ENCODE measurements at places on chromosomes 3 and 15.

- DNase-seq: no peak
Measured at GRCh38 chr3:184474897-184475296, 86.7 kb upstream of the EPHB3 start.

DNA sequence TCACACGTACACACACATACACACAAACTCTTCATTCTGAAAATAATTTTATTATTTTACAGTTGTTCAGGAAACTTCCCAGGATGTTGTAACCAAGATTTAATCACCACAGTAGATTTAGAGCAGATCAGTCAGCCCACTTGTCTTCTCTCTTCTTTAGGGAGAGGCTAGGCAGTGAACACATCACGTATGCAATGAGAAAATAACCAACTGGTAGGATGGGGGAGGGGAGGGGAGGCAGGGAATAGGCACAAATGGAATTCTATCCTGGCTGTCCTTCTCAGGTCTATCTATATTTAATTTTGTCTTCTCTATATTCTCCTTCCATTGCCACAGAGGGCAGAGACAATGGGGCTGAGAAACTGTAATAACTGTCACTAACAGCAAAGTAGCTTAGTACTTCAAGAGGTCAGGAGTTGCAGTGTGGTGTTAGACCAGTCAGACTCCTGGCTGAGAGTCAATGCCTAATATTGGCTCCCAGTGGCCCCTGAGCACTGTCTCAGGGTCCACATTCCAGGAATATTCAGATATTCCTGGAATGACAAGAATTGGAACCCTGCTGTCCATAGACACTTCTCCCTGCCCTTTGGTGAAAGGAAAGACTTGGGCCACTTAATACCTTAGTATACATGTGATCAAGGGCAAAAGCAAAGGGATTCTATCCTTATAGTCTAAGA is 2.6 kb upstream of the HCLS1 start:
- no peak for DNase-seq

- no peak for DNase-seq
Measured at GRCh38 chr3:59850417-59850816, 800.6 kb upstream of the CFAP20DC start.

DNA sequence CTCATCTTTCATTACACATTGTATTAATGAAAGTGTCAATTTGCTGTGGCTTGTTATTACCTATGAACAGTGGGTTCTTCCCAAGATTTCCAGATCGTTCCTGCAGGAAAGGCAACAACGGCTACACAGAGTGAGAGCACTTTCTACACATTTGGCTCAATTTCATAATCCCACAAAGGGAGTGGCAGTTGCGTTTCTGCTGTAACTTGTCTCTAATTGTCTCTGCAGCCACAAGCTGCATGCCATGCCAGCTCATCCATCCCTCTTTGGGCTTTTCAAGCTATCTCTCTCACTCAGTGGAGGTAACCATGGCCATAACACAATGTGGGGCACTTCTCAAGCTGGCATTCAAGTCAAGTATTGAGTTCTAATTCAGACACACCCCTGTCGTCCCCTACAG is 27.7 kb upstream of the CPNE4 start:
- no peak for DNase-seq

GRCh38 chr15:80419546-80419945 is 15.4 kb downstream of the ARNT2 start:
- DNase-seq: no peak

GRCh38 chr3:139523166-139523565 is 16.4 kb downstream of the RBP1 start:
- DNase-seq: no peak

- DNase-seq: peak; percentile 52
Measured at GRCh38 chr3:45659661-45660566, 29.3 kb upstream of the SACM1L start.

DNA sequence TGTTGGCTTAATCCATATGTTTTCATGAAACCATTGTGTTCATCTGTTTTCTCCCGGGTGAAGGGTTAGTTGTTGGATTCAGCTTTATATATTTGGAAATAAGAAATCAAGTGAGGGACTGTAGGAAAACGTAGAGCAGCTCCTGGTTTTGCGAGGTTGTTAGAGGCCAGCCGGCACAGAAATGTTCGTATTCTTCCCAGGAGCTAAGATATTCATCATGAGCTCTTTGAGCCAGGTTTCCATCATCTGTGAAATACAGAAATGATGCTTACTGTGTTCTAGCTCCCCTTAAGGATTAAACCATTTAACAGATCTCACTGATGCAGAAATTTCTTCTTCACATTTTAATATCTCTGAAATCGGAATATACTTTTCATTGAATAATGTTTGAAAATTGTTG is 235.5 kb downstream of the PTPRG start:
- no peak for DNase-seq

DNA sequence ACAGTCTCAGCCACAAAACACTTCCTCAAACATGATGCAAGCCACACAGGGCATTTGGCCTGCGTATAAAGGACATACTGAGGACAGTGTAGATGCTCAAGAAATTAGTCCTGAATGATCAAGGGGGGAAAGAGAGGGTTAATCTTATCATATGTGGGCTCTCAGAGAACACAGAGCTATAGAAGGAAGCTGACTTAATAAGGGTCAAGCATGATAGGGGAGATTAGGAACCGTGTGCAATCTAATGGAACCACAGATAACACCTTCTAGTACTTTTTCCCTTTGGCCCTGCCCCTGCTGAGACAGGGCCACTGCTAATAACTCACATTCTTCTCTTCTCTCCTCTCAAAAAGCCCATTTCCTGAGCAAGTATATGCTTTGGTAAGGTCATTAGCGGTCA is 114.1 kb upstream of the ADAMTS9 start:
- DNase-seq: no peak

GRCh38 chr15:82531496-82532382 is 8.5 kb downstream of the RPS17 start:
- DNase-seq: no peak

- no peak for DNase-seq
Measured at GRCh38 chr3:122975163-122975923, 52.2 kb downstream of the SEMA5B start.

DNA sequence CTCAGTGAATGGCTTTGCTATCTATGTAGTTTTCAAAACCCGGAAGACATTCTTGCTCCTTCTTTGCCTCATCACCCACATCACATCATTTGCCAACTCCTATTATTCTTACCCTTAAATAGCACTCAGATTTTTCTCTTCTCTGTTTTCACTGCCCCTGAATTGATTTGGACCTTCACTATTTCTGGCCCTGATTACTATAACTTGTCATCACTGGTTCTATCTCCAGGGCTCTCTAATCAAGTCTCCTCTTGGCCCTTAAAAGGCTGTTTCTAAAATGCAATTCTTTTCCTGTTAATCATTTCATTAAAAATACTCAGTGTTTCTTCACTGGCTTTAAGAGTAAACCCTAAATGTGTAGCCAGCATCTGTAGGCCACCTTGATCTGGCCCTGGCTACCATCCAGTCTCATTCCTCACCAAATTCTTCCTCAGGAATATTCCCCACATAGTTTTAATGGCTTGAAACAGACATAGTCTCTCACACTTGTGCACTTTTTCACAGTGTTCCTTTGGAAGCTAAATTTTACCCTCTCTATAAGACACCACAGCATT is 437.1 kb upstream of the CBLB start:
- no peak for DNase-seq

GRCh38 chr3:189490749-189491148 is 140.4 kb upstream of the TP63 start:
- no peak for DNase-seq

- DNase-seq: no peak
Measured at GRCh38 chr3:58078610-58079009, 70.4 kb downstream of the FLNB start.

DNA sequence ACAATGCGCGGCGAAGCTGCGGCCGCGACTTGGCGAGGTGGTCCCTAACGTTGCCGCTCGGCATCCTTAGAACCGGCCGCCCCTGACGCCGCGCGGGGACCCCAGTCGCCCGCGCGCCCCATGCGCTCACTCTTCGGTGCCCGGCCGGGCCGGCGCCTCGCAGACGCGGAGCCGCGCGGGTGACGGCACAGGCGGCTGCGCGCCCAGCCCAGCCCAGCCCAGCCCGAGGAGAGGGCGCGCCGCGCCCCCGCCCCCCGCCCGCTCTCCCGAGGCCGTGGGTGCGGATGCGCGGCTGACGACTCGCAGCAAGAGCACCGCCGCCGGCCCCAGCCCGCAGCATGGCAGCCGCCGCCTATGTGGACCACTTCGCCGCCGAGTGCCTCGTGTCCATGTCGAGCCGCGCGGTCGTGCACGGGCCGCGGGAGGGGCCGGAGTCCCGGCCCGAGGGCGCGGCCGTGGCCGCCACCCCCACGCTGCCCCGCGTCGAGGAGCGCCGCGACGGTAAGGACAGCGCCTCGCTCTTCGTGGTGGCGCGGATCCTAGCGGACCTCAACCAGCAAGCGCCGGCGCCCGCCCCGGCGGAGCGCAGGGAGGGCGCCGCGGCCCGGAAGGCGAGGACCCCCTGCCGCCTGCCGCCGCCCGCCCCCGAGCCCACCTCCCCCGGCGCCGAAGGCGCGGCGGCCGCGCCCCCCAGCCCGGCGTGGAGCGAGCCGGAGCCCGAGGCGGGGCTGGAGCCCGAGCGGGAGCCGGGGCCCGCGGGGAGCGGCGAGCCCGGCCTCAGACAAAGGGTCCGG is 437 bp downstream of the KLF13 start:
- peak; percentile 72 for DNase-seq

GRCh38 chr15:26872206-26872605 is 5.3 kb downstream of the GABRA5 start:
- no peak for DNase-seq

GRCh38 chr15:73335026-73335425 is 33.7 kb downstream of the HCN4 start:
- no peak for DNase-seq

DNA sequence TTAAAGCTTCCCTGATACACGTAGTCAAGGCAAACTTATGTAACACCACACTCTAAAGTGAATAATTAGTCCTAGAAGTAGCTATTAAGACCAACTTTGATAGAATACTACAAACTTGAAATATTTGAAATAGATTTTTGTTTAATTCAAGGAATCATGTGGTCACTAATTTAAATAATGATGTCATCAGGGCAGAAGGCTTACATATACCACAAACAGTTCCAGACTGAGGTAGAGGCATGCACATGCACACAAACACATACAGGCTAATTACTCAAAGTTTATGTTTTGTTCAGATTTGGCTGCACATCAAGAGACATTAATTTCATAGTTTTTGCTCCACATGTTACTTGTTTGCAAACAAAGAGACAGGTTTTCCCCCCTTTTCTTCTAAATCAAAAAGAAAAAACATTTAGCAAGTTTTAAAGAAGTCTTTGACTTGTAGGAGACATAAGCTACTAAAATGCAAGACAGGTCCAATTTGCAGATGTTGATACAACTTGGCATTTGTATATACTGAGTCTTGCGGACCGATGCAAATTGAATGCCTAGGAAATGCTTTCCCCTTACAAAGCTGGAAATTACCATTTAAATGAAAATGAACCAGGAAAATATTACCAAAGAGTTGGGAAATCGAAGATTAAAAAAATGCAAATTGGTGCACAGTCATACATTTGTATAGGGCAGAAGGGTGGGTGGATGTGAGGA is 594.8 kb downstream of the MAGI1 start:
- DNase-seq: no peak

DNA sequence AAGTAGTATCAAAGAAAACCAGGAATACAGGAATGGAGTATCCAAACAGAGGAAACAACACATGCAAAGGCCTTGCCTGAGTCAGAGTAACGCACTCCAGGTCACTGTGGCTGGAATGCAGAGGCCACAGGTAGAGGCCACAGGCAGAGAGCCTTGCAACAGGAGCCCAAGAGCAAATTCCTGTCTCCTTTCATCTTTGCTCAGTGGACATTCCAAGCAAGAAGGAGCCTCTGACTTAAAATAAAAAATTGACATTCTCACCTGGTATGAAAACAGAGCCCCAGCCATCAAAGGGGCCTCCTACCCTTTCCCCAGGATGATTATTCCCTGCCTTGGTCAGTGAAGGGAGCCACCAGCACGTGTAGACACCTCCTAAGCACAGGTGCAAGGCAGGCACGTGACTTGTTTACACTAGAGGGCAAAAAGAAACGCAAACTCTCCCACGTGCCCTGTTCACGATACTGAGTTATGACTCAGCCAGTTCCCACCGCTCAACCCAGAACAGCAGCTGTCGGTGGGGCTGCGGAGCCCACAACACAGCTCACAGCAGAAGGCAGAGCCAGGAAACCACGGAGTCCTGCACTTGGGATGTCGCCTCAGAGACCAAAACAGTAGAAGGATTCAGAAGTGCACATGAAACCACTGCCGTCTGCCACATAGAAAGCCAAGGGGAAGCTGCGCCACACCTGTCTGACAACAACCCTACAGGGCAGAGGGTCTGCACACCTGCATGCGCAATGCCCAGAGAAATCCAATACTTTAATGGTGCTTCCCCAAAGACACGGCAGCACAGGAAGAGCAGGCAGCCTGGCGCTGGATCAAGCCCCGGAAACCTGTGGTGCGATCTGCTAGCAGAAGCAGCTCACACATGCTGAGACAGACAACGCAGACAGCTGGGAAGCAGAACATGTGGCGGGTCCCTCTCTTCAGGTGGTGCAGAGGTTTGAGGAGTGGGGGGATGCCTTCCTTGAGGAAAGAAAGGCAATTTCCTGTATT is 52.1 kb downstream of the ITGB5 start:
- peak; percentile 29 for DNase-seq

DNA sequence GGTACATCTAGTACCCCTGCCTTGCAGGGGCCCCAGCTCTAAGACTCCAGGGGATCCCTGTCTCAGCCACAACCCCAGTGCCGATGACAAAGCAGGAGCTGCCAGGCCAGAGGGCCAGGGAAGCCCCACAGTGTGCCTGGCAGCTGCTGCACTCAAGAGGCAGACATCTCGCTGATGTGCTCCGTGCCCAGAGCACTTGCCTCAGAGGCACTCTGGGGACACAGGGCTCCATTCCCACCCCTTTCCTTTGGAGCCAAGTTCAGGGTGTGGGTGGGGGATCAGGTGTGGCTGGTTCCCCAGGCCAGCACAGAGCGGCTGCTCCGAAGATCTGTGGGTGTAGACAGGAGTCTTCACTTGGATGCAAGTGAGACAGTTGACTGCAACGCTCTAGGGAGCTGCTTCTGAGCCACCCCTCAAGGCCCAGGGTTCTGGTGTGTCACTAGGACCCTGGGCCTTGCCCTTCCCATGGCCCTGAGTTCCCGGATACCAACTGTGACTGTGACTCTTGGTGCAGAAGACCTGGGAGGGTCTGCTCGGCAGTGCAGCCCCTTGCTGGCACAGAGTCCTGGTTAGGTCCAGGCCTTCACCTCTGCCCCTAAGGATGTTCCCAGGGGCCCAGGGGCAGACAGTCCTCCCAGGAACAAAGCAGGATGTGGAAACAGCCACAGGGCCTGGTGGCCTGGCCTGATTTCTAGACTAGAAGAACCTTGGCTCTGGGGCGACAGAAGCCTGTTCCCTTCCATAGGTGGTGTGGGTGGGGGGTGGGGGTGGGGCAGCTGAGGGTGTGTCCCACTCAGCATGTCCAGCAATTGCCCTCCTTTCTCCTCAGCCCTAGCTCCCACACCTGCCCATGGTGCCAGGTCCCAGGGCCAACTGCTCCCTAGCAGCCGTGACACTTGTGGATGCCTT is 2.5 kb downstream of the NT5DC2 start:
- DNase-seq: no peak

GRCh38 chr3:176896165-176896564 is 301.1 kb downstream of the TBL1XR1 start:
- DNase-seq: no peak

Measured in activated naive CD4-positive, alpha-beta T cell treated with Interleukin-2 at 50 U/mL for 16 hours (primary cell).